Psoas muscle (tissue), 8 donors: ENCODE measurements at places on chromosomes 5 and 9. TPM values are rescaled to one million over a fixed set of nuclear protein-coding genes. Genes with fewer than 3 reads are reported as not detected.
A peak's percentile ranks its signal among the peaks of the same experiment; 100 is the strongest.

- H3K27ac ChIP-seq, result no peak overlapping the region
- H3K36me3 ChIP-seq, result no peaks in the 10 kb centered on the region
- no peak for DNase-seq
Observed at GRCh38 chr5:145791866-145792265, 43.3 kb downstream of the PRELID2 start.

GRCh38 chr5:62137628-62138027 is 168.4 kb upstream of the KIF2A start:
- no peak overlapping the region for H3K27ac ChIP-seq
- H3K27me3 ChIP-seq, result peaks cover 3% of the 10 kb centered on the region
- H3K36me3 ChIP-seq, result no peaks in the 10 kb centered on the region
- no peak overlapping the region for H3K4me3 ChIP-seq

DNA sequence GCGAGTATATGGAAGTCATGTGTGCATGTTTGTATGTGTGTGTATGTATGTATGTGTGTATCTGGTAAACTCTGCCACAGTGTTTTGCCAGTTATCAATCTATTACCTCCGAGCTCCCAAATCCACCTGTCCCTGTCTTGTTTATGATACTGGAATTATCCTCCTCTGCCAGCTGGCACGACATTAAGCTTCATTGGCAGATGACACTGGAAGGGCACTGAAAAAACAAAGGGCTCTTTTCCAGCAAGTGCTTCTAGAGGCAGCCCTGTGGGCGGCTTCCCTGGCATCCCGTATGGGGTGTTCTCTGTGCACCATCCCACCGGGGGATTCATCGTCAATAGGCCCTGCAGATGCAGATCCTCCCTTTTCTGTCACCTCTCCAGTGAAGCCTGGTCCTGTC is 221.5 kb downstream of the MSX2 start:
- H3K27ac ChIP-seq, result no peak overlapping the region
- no peak overlapping the region for H3K4me3 ChIP-seq
- H3K4me1 ChIP-seq, result no peaks in the 10 kb centered on the region
- no peak for DNase-seq

- DNase-seq, result no peak
- no peak overlapping the region for H3K27ac ChIP-seq
- H3K36me3 ChIP-seq, result no peaks in the 10 kb centered on the region
- H3K4me3 ChIP-seq, result no peak overlapping the region
Observed at GRCh38 chr5:128630121-128630520, 92.1 kb upstream of the FBN2 start.

DNA sequence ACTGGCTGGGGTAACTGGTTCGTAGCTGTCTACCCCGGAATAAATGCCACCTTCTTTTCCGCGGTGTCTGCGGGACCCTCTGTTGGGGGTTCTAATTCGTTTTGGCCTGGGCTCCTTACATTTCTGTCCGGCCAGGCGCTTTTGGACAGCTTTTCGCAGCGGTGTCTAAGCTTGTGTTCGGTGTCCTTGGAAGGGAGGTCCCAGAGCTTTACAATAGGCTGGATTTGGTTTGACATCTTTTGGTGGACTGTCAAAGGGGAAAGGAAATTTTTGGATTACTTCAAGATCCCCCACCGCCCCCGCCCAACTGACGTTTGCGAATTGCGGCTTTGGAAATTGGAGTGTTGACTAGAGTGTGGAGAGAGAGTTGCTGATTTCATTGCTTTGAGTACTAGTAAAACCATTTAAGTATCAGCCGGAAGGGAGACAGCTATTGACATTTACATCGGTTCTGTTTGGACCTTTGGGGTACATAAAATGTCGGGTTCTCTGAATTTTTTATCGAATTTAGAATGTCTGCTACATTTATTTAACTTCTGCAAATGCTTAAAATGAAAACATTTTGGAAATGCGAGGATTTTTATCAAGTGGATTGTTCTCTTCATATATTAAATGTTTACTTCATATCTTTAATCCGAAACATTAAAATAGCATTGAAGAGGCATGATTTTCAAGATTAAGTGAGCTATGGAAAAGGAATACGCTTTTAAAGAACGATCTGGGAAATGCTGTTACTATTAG is 4.7 kb upstream of the PURA start:
- peaks cover 49% of the 10 kb centered on the region for H3K4me1 ChIP-seq
- H3K4me3 ChIP-seq, result peak overlapping the region; percentile 84
- H3K27ac ChIP-seq, result peak overlapping the region; percentile 99
- no peak for DNase-seq

DNA sequence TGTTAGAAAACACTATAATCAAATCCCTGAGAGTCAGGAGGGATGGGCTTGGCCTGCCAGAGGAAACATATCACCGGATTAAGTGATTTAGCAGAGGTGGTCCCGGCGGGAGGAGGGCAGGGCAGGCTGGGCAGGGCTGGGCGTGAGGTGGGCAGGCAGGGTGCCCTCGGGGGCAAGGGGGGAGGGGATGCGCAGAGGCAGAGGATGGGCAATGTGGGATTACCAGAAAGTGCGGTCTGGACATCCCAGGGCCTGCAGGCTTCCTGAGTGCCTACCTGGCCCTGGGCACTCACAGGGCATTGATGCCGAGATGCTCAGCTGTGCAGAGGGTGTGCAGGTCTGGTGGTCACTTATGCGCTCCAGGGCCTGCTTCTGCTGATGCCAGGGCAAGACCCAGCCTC is 115.2 kb downstream of the ADAMTS2 start:
- no peak for DNase-seq
- H3K4me3 ChIP-seq, result no peak overlapping the region
- H3K27ac ChIP-seq, result no peak overlapping the region
- no peaks in the 10 kb centered on the region for H3K27me3 ChIP-seq

DNA sequence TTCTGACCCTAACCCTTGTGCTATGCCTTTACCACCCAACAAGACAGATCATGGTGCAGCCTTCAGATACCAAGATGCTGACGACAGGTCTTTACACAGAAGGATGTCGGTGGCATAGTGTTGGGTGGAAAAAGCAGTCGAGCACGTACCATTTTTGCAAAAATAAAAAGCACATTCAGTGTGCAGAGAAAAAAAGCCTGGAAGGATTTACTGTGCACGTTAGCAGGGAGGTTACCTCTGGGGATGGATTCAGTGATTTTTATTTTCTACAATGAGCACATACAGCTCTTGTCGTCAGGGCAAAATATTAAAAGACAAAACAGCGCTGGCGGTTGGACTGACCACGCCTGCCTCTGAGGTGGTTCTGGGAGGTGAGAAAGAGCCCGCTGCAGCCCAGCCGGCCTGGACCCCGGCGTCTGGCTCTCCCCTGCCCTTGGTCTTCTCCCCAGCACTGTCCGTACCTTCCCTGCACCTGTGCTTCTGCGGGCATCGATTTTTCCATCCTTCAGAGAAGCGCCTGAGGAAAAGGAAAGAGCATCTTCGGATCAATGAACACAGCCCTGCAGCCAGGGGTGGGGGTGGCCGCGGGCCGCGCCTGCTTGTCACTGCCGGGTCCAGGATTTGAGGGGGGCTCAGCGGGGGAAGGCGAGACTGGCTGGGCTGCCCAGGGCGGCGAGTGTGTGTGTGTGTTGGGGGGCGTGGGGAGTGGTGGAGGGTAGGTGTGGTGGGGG is 200.0 kb upstream of the IER5L start:
- DNase-seq, result no peak
- no peak overlapping the region for H3K4me3 ChIP-seq
- H3K27ac ChIP-seq, result no peak overlapping the region

Gene KIF12
- total RNA-seq, result not detected

- H3K27me3 ChIP-seq, result no peaks in the 10 kb centered on the region
- DNase-seq, result no peak
- no peak overlapping the region for H3K4me3 ChIP-seq
- no peaks in the 10 kb centered on the region for H3K36me3 ChIP-seq
- no peaks in the 10 kb centered on the region for H3K4me1 ChIP-seq
Observed at GRCh38 chr5:98827161-98827560, 53.7 kb downstream of the RGMB start.

Gene LCN1
- total RNA-seq, result not detected

DNA sequence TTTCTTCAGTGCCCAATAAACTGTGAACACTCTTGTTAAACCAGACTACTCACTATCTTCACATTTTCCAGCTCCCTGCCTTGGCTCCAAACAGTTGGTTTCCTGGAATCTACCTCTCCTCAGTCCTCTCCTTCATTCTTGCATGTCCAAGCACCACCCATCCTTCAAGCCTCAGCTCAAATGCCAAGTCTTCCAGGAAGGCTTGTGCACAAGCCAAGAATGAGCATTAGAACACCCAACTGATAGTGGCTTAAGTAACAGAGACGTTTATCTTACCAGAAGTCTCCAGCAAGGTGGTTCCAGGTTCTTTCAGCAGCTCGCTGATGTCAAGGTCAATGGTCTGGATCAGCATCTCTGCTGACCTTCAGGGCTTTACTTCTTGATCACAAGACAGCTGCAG is 60.1 kb downstream of the PTPDC1 start:
- H3K4me3 ChIP-seq, result no peak overlapping the region
- no peak for DNase-seq
- H3K36me3 ChIP-seq, result no peaks in the 10 kb centered on the region
- H3K27me3 ChIP-seq, result no peaks in the 10 kb centered on the region
- peaks cover 17% of the 10 kb centered on the region for H3K4me1 ChIP-seq

DNA sequence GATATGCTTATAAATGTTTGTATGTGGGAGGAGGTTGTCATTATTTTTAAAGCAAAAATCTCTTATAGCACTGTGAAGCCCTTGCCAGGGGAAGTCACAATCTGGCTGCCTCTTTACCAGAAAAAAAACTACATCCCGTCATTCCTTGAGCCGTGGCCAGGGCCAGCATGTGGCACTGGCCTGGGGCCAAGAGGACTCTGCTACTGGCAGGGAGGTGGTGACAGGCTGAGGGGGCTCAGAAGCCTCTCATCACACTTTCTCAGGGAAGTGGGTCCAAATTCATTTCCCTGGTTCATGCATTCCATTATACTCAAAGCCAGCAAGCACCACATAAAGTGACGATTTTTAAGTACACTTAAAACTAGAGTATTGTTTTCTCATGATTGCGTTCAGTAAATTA is 457.3 kb downstream of the ZNF608 start:
- DNase-seq, result no peak
- H3K4me1 ChIP-seq, result no peaks in the 10 kb centered on the region
- H3K4me3 ChIP-seq, result no peak overlapping the region
- H3K27ac ChIP-seq, result no peak overlapping the region

DNA sequence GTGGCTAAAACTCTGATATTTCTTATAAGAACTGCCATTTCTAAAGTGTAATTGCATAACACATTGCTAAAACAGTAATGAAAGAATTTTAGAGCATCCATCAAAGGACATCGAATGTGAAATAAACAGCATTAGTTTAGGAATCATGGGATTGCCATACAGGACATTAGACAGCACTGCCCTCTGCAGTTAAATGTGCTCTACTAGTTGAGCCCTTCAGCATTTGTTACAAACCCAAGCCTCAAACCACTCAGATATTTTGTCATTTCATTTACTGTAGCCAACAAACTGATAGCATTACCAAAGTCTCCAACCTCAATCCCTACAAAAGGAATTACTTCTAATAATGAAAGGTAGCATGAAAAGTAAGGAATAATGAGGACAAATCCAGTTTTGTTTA is 116.8 kb upstream of the COX7C start:
- H3K27me3 ChIP-seq, result no peaks in the 10 kb centered on the region
- no peak overlapping the region for H3K4me3 ChIP-seq
- no peak for DNase-seq
- no peaks in the 10 kb centered on the region for H3K36me3 ChIP-seq
- no peak overlapping the region for H3K27ac ChIP-seq

DNA sequence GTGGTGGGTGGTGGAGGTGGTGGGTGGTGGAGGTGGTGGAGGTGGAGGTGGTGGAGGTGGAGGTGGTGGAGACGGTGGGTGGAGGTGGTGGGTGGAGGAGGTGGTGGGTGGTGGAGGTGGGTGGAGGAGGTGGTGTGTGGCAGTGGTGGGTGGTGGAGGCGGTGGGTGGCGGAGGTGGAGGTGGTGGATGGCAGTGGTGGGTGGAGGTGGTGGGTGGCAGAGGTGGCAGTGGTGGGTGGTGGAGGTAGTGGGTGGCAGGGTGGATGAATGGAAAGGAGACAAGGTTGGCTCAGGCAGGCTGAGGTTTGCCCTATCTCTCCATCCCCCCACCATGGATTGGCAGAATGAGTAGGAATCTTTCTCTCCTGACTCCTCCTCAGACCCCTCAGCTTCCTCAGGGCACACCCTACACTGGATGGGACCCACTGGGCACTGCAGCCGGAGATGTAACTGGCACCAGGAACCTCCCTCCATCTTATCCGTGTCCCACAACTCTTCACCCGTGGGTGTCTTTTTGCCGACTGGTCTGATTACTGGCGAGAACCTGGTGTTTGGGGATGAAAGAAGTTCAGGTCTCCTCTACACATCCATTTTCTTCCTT is 166.3 kb downstream of the C9orf50 start:
- peaks cover 7% of the 10 kb centered on the region for H3K4me1 ChIP-seq
- DNase-seq, result no peak
- H3K27ac ChIP-seq, result no peak overlapping the region
- no peaks in the 10 kb centered on the region for H3K36me3 ChIP-seq

- H3K4me1 ChIP-seq, result no peaks in the 10 kb centered on the region
- no peak overlapping the region for H3K4me3 ChIP-seq
- no peaks in the 10 kb centered on the region for H3K27me3 ChIP-seq
- H3K27ac ChIP-seq, result no peak overlapping the region
- no peaks in the 10 kb centered on the region for H3K36me3 ChIP-seq
- DNase-seq, result no peak
Observed at GRCh38 chr5:76290321-76290757, 112.7 kb upstream of the IQGAP2 start.

Gene TMEM252
- not detected for total RNA-seq

Gene SLCO6A1
- not detected for total RNA-seq

DNA sequence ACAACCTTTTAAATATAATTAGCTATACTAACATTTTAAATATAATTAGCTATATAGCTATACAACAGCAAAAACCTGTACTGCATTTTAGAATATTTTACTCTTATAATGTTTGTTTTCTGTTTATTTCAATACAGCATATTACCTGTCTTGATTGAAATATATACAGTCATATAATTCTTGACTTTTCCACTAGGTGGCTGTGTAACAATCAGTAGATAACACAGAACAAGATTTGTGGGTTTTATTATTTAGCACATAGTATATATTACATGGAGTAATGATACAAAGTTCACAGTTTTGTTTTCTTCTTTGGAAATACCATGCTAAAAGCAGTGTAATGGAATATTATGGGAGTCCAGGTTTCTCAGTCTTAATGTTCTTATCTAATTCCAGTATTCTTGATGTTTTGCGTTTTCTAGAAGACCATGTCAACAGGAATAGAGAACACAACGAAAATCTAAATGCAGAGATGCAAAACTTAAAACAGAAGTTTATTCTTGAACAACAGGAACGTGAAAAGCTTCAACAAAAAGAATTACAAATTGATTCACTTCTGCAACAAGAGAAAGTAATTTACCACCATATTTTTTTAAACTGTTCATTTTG is 13.3 kb downstream of the HMMR start:
- no peaks in the 10 kb centered on the region for H3K27me3 ChIP-seq
- H3K36me3 ChIP-seq, result peaks cover 2% of the 10 kb centered on the region
- H3K4me1 ChIP-seq, result no peaks in the 10 kb centered on the region
- H3K27ac ChIP-seq, result no peak overlapping the region
- no peak overlapping the region for H3K4me3 ChIP-seq
